ENCODE measurements at places on chromosomes 3 and 15.

DNA sequence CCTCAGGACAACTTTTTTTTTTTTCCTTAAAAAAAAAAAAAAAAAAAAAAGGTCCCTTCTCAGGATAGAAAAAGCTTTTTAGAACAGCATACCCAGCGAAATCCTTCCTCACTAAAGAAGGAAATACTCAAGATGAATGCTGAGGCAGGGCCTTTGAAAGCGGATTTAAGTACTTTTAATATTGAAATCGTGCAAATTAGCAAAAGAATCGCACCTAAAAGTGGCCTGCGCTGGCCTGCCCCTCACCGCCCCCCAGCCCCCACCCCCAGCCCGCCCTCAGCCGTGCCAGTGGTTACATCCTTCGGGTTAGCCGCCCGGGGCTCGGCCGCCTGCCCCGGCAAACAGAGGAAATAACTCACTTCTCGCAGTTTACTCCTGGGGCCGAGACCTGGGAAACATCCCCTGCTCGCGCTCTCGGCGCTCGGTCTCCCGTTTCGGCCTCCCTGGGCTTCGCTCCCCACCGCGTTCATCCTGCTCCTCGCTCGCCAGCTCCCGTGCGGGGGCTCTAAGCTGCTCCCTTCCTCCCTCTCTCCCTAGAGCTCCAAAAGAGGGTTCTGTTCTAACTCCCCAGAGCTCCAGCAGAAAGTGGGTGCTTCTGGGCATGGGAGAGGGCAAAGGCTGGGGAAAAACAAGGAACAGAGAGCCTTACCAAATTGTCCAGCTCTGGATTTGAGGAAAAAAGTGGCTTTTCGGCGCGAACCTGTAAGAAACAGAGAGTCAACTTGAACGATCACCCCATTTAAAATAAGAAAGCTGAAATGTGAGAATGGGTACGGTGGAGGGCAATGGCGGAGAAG lies 5.2 kb downstream of the MEIS2 start:
- DNase-seq = no peak

GRCh38 chr3:25652921-25653320 lies 11.8 kb downstream of the TOP2B start:
- no peak for DNase-seq

DNA sequence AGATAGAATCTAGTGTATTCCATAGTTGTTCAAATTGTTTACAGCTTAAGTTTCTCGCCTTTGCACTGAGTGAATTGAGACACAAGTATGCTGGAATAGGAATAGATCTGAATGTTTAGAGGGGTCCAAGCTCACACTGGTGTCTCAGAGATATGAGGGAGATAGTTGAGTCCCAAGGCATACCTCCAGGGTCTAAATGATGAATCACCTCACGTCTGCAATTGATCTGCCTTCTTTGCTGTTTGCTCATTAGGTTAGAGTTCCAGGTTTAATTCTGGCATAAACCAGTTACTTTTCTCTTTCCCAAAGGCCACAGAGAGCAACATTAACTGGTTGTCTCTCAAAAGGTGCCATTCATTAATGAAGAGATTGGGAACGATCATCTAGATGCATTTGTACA lies 106.3 kb upstream of the MME start:
- DNase-seq = no peak

DNA sequence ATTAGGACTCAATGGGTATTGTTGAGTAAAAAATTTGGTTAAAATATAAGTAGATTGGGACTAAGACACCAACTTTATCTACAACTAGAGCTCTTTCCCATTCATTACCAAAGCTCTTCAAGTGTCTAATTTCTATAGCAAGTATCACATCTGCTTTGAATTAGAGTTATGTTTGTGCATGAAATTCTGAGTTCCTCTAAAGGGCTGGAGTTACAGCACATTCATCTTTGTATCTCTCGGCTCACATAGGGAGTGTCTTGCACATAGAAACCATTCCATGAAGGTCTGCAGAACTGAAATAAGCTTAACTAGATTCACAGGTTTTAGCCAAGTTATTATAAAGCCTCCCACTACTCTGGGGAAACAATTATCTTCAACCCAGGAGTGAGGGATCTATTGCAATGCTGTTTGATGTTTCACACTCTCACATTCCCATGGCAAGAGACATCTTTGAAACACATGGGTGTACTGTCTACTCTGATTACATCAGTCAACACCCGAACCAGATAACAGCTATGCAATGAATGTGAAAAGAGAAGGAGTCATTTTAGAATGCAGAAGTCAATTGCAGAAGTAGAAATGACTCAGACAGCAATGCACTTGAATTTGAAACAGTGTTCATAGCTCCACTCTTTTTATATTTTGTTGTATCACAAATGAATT lies 93.1 kb upstream of the KBTBD8 start:
- DNase-seq = no peak

GRCh38 chr3:72190050-72190449 lies 405.1 kb upstream of the PROK2 start:
- no peak for DNase-seq

DNA sequence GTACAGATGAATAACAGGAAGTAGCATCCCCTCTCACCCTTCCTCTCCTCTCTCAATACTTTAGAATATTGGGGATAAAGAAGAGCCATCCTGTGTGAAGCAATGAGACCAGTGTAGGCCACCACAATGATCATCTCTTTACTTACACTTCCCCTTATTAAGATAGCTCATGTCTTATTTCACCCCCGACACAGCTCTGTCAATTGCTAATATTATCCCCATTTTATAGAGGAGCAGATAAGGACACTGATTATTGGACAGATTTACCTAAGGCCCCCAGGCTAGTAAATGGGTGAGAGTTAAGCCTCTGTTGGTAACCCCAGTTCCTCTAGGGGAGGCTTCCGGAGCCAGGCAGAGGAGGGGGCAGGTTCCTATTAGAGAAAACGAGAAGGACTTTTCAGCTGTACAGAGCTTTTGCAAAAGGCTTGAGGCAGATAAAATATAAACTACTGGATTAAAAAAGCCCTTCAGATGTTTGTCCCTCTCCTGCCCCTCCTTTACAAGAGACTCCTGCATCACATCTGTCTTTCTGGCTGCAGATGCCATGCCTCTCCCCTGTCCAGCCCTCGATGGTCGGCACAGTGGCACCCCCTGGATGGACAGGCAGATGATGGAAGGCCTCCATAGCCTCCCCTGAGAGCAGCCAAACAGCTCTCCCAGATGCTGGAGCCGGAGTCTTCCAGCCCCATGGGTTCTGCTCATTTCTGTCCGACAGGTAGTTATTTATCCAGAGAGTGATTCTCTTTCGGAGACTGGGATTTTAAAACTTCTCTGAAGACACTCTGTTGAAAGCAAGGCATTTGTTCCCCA lies 49.4 kb upstream of the LCTL start:
- no peak for DNase-seq

DNA sequence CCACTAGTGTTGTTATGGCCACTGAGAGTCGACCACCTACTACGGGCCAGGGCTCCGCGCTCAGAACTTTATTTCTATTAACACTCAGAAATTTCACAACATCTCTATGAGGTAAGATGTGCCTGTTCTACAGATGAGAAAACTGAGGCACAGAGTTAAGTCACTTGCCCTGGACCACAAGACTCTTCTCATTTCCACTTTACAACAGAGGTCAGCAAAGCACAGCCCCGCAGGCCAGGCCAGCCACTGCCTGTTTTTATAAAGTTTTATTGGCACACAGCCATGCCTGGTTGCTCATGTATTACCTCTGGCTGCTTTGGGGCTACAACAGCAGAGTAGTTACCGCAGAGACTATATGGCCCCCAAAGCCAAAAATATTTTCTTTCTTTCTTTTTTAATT lies 503.6 kb downstream of the SHQ1 start:
- no peak for DNase-seq

GRCh38 chr3:161413127-161413854 lies 42.0 kb upstream of the SPTSSB start:
- no peak for DNase-seq

- DNase-seq = no peak
Measured at GRCh38 chr3:106376016-106376570, 507.3 kb upstream of the CBLB start.

DNA sequence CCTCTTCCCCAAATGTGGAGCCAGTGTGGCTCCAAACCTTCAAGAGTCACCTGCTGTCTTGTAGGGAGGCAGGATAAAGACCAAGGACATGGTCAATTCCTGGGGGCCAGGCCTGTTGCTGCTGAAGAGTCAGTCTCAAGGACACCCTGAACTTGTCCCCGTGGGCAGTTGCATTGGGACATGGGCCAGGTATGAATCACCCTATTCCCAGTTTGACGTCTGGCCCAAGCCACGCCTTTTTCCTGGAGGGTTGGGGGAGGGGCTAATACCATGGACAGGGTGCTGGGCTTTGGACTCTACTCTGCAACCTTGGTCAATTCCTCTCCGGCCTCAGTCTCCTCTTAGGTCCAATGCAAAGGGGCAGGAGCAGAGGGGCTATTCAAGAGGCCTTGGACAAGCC lies 10.4 kb downstream of the ATP2B2 start:
- no peak for DNase-seq

- DNase-seq = no peak
Measured at GRCh38 chr3:152253514-152253913, 15.2 kb upstream of the MBNL1 start.

GRCh38 chr3:116871905-116872304 lies 162.3 kb downstream of the TUSC7 start:
- DNase-seq = no peak

DNA sequence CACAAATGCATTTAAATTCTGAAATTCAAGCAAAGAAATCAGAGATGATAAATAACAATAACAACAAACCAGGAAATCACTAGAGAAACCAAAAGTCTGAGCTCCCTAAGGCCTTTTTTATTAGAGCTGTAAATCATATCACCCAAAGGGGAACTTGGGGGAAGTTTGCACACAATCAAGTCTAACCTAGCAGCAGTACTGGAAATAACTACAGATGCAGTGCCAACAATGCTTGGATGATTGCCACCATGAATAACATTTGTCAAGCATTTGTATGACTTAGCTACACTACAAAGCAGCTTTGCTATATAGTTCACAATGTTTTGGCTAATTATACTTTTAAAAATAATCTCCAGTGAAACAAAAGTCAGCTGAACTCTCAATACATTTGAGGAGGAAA lies 27.8 kb downstream of the SHQ1 start:
- no peak for DNase-seq

DNA sequence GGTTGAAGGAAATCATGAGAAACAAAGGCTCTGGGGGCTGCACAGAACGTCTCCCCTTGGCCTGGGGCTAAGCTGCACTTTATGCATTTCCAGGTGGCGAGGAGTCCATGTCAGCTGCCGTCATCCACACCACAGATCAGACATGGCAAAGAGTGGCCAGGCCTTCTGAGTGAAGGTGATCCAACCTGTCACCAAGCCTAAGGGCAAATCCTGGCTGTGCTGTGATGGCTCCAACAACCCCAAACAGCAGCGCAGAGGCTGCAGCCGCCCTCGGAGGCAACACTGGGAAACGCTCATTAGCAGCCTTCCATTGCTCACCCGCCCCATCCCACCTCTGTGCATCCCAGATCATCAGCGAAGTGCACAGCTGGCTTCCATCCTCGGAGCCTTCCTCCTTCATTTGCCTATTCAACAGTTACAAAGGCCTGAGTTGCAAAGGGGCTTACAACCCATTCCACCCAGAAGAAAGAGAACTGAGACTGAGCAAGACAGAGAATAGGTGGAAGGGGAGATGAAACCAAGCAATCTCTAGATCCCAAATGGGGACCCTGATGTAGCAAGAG lies 55.7 kb downstream of the SRGAP3 start:
- DNase-seq = no peak

GRCh38 chr3:140152851-140153639 lies 218.1 kb downstream of the CLSTN2 start:
- DNase-seq = no peak

DNA sequence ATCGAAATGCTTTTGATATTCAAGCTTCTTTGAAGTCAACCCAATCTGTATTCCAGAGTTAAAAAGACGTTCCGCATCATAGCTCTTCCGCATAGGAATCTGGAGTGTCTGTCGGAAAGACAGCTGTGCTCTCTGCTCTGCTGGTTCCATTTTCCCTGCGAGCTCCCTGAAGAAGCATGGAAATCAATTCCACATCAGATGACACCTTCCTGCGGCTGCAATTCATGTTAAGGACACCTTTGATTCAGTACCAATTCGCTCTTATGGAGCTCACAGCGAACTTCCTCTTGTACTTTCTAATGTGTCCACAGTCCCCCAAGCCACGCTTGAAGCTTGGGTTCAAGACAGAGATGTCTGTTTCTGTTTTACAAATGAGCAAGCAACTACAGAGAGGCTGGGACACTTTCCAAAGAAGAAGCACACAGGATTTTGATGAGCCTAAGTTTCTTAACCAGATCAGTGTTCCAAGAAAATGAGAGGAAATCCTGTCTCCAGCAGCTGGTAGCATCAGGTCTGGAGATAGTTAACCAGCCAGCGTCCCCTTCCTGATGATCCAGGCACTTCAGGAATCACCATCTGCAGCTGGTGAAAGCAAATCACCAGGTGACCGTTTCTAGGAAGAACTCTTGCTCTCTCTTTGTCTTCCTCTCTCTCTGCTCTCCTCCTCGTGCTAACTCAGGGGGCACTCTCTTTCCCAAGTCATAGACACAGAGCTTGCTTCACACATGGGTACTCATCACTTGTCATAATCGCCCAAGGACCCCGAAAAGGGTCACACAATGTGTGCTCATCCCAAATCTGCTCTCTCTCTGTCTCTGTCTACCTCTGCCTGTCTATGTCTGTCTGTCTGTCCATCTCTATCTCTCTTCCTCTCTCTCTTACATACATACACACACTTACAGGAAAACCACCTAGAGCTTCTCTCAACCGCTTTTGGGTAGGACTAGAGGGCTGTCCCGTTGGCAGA lies 281.8 kb downstream of the FAM43A start:
- no peak for DNase-seq

DNA sequence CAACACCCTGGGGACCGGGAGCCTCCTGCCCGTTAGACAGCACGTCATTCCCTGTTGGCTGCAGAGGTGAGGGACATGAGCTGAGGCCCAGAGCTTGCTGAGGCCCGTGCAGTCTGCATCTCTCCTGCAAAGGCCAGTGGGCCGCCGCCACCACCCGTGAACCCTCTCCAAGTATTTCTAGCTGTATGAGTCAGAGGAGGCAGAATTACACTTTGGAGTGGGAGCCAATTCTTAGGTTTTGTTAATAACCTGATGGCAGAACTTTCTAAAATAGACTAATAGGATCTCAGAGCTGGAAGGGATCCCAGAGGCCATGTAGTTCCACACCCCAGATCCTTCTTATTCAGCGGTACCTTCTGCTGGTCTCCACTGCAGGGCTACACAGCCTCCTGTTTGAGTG lies 335.2 kb upstream of the CTDSPL start:
- no peak for DNase-seq

DNA sequence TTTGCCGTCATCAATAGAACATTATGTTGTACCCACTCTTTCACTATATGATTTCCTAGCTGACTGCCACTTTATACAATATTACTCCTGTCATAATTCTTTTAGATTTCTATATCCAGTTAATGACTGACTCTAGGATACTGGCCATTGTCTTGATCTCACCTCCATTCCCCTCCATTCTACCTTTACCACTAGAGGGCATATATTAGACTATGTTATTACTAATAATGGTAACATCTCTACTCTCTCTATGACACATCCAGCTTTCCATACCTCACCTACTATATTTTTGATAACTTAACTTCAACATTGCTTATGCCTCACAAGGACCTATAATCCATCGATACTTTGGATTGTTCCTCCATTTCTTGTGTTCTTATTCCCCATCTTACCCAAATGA lies 31.4 kb upstream of the POU1F1 start:
- no peak for DNase-seq

GRCh38 chr3:52313188-52313773 lies 2.8 kb upstream of the DNAH1 start:
- no peak for DNase-seq

GRCh38 chr15:89755701-89756100 lies 4.7 kb upstream of the MESP1 start:
- DNase-seq = no peak

All from stimulated activated CD4-positive, alpha-beta T cell treated with anti-CD3 and anti-CD28 coated beads, TNF-alpha, amount 100 ng/mL, for 24 hours (primary cell).